ENCODE measurements at places on chromosomes 3 and 15.

- DNase-seq, result no peak
These were observed 11.6 kb downstream of the CCNL1 start for GRCh38 chr3:157148196-157148889.

GRCh38 chr3:10417847-10418246, 87.5 kb downstream of the ATP2B2 start:
- no peak for DNase-seq

- no peak for DNase-seq
These were observed 289.1 kb upstream of the MCTP2 start for GRCh38 chr15:93942269-93942694.

DNA sequence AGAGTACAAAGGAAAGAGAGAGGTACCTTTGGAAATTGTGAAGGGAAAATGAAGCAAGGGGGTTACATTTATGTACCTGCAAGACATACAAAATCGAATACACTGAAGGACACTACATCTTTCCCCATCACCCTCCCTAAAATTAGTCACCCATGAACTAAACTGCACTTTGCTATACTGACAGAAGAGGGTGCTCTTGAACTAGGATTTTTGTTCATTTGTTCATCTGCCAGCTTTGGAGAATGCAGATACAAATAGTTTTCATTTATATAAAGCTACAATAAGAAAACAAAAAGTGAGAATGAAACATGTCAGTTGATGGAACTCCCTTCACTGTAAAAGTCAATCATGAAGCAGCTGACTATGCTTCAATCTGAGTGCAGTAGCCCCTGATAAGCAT, 55.7 kb downstream of the PCCB start:
- no peak for DNase-seq

- no peak for DNase-seq
These were observed 18.4 kb upstream of the BCHE start for GRCh38 chr3:165855581-165855980.

- peak; percentile 32 for DNase-seq
These were observed 6.9 kb upstream of the RPL35A start for GRCh38 chr3:197942956-197943556.

DNA sequence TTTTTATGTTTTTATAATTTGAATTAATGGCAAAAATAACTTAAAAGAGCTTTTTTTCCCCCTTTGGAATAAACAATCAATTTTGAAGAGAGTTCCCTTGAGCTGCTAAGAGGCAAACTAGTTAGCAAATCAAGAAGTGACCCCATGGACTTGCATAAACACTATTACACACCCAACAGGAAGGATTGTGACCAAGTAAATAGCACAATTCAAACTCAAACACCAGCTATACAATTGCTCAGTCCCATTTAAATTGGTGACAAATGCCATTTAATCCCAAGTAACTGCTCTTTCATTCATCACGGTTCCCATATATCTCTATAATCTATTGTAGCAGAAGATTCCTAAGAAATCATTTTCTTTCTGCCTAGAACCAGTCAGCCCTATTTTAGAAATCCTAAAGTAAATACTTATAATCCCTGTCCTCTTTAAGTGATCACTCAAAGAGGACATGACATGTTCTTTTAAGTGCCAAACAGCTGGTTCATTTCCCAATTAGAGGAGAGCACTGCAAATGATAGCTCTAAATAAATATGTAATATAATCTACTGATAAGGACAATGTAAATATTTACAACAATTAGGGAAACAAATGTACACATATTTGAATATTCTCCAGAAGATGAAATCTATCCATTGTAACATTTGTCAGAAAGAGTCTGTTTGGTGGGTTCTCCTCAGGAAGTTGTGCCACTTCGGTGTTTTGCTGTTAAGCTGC, 137.8 kb upstream of the ADAMTS9 start:
- no peak for DNase-seq

DNA sequence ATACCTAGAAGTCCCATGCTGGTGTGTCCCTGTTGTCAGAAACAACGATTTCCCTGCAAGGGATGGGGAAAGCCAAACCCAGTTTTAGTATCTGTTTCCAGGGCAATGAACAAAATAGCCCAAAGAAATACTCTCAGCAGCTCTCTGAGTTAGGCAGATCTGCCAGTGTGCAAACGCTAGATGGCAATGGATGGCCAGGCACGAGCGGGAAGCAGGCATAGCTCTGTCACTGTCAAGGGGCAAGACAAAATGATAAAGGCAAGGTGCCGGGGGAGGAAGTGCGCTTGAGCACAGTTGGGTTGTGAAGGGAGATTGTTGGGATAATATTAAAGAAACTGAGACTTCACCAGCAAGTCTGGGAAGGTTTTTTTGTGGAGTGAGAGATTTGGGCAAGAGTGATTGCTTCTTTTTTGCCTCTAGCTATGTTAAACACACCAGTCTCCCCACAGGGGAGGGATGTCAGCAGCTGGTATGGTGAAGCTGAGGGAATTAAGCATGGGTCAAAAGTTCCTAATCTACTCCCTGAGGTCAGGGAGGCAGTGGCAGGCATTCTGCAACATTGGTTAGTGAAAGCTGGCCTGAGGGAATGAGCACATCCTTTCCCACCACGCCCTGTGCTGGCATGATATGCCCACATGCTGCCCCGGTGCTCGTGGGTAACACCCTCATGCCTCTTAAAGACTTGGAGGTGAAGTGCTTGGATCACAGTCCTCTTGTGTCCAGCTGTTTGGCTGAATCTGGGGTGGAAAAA, 117.5 kb downstream of the PDCD6IP start:
- peak; percentile 30 for DNase-seq

GRCh38 chr3:111362381-111363009, 179.5 kb upstream of the CD96 start:
- DNase-seq, result no peak

- DNase-seq, result no peak
These were observed 65.2 kb downstream of the FRMD5 start for GRCh38 chr15:44129911-44130310.

GRCh38 chr3:138348754-138349739, 668 bp downstream of the MRAS start:
- DNase-seq, result no peak

GRCh38 chr15:51866751-51867150, 37.3 kb downstream of the TMOD3 start:
- no peak for DNase-seq

DNA sequence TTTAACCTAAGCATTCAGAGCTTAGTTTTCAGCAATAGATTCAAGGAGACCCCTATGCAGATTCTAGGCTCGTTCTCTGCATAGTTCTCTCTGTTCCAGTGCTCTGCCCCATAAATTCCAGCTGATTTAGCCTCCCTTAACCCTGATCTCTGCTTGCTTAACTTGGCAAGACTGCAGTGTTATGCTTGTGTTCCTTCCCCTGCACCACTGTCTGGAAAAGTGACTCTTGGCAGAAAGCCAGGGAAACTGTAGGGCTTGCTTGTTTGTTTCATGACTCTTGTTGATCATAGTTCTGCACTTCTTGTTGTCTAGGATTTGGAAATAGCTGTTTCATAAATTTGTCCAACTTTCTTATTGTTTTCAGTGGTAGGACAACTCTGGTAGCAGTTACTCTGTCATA, 40.1 kb downstream of the ANAPC13 start:
- DNase-seq, result no peak

DNA sequence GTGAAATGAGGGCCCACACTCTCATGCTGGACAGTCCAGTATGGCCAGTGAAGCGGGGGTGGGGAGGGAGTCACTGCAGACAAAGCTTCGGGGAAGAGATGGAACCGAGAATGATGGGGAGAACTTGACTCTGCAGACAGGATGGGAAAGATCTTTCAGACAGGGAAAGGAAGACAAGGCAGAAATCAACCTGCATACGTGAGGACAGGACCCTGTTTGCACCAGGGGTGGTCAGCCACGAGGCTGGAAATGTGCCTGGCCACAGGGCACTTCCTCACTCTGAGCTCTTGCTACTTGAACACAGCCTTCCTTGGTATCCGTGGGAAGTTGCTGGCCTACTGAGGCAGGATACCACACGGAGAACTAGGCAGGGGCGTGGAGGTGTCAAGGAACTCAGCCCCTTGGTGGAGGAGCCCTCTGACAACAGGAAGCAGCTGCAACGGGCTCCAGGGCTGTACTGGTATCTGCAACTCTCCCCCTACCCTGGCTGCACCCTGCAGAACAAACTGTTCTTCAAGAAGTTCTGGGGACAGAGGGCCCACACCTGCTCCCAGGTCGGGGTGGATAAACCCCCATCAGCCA, 9.3 kb upstream of the SRP14 start:
- DNase-seq, result no peak

GRCh38 chr15:43985976-43986680, 159.3 kb downstream of the WDR76 start:
- DNase-seq, result no peak

DNA sequence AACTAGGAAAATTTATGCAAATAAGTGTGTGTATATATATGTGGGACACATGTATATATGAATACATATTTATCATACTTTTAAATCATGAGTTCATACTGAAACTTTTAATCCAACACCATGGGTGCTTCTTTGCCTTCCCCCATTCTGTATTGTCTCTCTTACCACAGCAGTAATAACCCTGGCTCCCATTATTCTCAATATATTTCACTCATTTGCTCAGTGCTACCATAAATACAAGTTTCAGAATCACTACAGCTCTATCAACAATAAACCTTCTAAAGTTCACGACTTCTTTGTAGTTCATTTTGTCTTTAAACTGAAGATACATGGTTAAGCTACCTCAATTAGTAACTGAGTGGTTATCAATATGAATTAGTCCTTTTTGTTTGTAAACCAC, 82.2 kb downstream of the PCCB start:
- DNase-seq, result no peak

GRCh38 chr3:158430968-158431367, 140.0 kb upstream of the MLF1 start:
- no peak for DNase-seq

GRCh38 chr3:15657016-15657415, 55.5 kb downstream of the BTD start:
- DNase-seq, result no peak

DNA sequence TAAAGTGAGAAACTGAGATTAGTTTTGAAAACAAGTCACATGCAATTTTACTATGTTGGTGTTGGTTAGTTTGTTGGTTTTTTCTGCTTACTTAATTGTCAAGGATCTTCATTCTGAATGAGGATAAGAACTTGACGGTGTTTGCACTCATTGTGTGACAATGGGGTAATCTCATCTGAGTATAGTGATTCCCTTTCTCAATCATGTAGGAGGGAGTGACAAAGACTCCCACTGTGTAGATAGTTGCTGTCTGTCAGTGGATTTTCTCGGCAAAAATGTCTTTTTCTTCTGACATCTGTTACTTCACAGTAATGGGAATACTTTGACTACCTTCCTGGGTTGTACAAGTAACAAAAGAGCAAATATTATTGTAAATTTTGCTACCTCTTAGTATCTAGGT, 23.5 kb downstream of the KCNH8 start:
- DNase-seq, result no peak

GRCh38 chr15:79682285-79682684, 214.5 kb downstream of the MTHFS start:
- no peak for DNase-seq

GRCh38 chr15:48964898-48965297, 1.2 kb upstream of the SHC4 start:
- DNase-seq, result no peak

DNA sequence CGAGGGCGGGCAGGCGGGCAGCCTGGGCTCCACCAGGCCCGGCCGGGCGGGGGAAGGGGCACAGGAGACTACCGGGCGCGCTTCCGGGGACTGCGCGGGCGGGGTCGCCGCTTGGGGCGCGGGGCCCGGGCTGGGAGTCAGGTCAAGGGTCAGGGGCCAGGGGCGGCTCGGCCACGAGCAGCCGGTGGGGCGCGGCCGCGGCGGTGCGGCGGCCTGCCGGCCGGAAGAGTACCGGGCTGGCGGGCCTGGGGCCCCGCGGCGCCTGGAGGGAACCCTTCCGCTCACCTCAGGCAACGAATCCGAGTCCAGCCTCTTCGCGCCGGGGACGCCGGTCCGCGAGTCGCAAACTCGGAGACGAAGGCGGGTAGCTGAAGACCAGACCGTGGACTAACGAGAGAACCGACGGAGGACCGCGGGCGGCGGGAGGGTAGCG, 225 bp downstream of the RHOA start:
- DNase-seq, result no peak

DNA sequence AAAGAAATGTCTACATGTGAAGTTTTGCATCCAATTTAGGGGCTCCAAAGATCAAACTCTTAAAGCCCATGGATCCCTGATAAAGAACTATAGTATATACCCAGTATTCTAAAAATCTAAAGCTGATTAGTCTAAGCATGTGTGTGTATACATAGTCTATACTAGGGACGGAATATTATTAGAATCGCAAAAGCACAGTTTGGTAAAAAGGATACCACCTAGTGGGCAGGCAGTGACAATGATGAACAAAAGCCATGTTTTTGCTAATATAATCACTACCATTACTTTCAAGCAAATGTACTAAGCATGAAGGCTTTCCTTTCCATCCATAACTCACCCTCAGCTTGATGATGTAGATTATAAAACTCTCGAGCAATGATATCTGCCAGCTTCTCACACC, 16.5 kb downstream of the POLQ start:
- DNase-seq, result no peak

GRCh38 chr3:74515451-74515850, 99.0 kb downstream of the CNTN3 start:
- no peak for DNase-seq

DNA sequence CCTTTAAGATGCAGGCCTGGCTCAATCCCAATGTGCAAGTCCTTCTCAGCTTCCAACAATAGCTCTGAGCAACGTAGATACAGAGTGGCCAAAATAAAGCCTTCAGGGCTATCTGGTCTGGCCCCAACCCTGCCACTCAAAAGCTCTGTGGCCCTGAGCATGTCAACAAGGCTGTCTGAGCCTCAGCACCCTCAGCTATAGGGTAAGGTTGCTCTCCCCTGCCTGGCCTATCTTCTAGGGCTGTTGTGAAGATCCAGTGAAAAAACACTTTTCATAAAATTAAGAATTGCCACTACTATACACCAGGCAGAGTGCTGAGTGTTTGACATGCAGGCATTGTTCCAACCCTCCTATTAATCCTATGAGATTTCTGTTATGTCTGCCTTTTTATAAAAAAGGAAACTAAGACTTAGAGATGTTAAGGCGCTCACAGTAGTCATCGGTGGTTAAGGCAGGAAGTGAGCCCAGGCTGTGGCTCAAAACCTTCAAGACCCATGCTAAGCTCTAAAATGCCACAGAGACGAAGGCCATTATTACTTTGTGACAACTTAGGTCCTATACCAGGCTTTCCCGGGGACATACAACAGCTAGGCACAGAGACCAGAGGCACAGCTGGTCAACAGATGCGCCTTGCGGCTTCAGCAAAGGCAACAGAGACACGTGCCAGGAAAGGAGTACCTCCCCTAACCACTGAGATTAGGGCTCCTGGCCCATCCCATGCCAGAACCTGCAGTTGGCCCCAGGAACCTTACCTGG, 5.1 kb downstream of the POLG start:
- DNase-seq, result no peak

- no peak for DNase-seq
These were observed 25.8 kb downstream of the PAK2 start for GRCh38 chr3:196765454-196765853.

Measured in GM12891 (cell line).